IPS-NIHi11 (cell line): ENCODE measurements at places on chromosomes 6 and 20.
A peak's percentile ranks its signal among the peaks of the same experiment; 100 is the strongest.

GRCh38 chr20:60669211-60669610, 582.9 kb upstream of the CDH4 start:
- DNase-seq, result no peak

DNA sequence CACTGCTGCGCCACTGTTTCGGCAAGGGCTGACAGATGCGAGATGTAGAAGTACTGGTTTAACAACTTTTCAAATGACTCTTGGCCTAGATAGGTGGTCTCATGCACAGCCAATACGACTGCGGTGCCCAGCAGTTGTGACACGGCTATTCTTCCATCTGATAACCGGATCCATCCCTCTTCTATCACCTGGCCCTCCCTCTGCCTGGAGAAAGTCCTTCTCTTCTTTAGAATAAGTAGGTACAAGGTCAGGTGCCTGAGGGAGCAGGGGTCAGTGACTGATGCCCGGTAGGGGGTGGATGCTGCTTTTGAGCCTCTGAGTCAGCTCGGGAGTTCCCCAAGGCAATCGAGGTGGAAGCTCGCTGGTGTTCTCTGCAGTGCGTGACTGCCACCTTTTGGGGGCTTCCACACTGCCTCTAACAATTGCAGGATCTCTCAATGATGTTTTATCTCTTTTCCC, 166.8 kb upstream of the GRIK2 start:
- peak; percentile 52 for DNase-seq

- DNase-seq, result peak; percentile 27
These were observed 102.8 kb downstream of the MOXD1 start for GRCh38 chr6:132298344-132298949.

- DNase-seq, result no peak
These were observed 14.2 kb downstream of the OR2A4 start for GRCh38 chr6:131687022-131687421.

- DNase-seq, result no peak
These were observed 57.1 kb upstream of the NNAT start for GRCh38 chr20:37463726-37464494.

DNA sequence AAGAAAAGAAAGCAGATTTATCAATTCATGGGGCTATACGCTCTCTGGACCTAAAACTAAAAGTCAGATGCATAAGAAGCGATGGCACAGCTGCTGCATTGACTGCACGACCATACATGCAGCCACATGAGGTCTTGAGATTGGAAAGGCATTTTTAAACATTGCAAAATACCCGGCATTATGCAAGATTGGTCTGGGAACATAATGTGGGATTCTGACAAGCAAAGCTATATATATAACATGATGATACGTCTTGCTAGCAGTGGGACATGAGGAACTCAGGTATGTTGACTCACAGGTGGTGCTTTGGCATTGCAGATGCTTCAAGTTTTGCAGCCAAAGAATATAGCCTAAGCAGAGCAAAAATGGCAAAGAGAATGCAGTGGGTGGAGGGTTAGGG, 55.1 kb downstream of the SAMD3 start:
- DNase-seq, result no peak

GRCh38 chr6:1190366-1190765, 121.5 kb upstream of the FOXQ1 start:
- DNase-seq, result peak; percentile 39

GRCh38 chr6:145809785-145810184, 4.8 kb downstream of the FBXO30 start:
- DNase-seq, result no peak

DNA sequence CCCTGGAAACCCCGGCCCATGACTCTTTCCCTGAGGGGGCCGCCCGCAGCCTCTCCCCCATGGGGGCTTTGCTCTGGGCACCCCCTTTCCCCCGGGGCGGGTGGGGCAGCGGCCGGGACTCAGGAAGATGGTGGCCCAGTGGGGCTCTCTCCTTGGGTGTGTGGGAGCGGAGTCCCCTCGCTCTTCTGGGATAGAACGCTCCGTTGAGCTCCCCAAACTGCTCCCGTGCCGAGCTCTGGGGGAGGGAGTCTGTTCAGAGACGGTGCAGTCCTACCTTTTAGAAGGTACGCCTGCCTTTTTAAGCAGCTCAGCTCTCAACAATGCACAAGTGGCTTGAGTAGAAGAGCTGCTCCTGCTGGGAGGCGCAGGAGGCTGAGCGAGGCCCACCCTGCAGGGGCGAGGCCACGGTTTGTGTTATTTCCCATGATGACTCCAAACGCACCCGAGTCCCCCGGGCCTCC, 21.7 kb upstream of the BHLHE23 start:
- no peak for DNase-seq

- no peak for DNase-seq
These were observed 20.1 kb upstream of the BCAS1 start for GRCh38 chr20:54090230-54091119.

GRCh38 chr6:158559338-158559894, 475 bp upstream of the TMEM181 start:
- no peak for DNase-seq

- no peak for DNase-seq
These were observed 92.1 kb upstream of the EMILIN3 start for GRCh38 chr20:41458761-41459160.

DNA sequence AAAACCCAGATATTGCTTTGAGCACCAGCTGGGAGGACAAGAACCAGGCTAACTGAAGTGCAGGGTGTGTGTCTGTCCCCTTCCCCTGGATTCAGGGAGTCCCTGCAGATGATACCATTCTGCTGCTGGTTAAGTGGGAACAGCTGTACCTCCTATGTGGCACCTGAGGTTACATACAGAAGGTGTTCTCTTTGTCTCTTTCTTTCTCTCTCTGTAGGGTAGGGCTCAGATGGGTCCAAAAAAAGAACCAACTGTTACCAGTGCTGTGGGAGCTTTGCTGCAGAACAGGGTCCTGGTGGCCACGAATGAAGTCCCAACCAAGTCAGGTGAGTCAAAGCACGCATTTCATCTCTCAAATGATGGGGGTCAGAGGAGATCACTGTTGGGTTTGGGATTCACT, 38.6 kb downstream of the ZC2HC1B start:
- no peak for DNase-seq

DNA sequence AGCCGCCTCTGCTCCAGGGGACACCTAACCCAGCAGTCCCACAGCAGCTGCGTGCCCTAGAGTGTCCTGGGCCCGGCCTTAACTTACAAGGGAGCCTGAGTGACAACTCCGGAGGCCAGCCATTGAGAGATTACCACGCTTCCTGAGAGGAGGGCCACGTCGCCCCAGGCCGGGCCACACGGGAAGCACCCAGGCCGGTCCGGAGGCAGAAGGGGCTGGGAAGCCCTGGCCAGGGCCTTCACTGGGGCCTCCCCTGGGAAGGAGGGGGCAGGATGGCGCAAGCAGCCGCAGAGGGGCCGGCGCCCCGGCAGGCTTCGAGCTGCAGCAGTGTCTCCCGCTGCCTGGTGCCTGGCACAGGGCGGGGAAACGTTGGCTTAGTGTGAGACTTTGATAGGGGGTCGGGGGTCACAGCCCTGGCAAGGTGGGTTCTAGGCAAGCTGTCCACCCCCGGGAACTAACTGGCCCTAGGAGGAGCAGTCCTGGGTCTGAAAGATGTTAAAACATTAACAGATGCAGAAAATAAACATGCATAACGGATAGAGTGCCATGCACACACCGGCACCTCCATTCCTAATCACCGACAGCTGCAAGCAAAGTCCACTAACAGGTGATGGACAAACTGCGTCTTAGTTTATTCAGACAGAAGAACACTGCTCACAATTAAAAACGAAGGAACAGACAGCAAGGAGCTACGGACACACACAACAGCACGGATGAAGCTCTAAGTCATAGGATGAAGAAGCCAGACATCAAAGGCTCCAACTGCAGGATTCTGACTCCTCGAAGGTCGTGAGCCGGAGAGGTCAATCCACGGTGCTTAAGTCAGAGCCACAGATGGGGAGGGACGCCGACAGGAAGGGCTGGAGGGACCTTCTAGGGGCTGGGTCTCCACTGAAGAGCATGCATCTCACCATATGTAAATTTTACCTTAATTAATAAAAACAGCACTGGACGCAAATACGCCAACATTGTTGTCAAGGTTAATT, 17.4 kb downstream of the CHRNA4 start:
- no peak for DNase-seq

DNA sequence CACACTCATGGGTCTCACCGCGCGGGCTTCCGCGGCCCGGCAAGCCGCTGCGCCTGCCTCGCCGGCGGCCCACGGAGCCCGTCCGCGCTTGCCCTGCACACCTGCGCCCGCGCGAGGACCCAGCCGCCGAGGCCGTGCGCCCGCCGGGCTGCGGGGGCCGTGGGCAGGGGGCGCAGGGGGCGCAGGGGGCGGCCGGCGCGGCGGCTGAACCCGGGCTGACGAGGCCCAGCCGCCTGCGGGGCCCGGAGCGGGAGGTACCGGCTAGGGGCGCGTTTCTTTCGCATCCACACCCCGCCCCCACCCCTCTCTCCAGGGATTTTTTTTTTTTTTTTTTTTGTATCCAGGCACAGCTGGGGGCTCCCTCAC, 43.8 kb upstream of the OSTM1 start:
- no peak for DNase-seq

- DNase-seq, result no peak
These were observed 98.1 kb downstream of the SLC24A3 start for GRCh38 chr20:19310541-19310940.

GRCh38 chr6:69584913-69585729, 211.7 kb downstream of the LMBRD1 start:
- no peak for DNase-seq

DNA sequence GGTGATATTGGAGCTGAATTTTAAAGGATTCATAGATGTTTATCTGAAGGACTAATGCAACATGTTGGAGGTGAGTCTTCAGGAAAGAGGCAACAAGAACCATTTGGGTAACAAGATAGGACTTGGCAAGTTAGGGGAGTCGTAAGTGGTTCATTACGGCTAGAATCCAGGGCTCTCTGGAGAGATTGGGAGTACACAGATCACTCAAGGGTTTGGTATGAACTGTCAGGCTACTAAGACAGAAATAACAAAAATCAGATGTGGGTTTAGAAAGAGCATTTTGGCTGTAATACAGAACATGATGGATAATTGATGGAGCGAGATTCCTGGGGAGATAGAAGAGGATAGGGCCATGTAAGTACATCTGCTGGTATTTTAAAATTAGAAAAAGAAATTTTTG, 86.3 kb upstream of the ESR1 start:
- no peak for DNase-seq

DNA sequence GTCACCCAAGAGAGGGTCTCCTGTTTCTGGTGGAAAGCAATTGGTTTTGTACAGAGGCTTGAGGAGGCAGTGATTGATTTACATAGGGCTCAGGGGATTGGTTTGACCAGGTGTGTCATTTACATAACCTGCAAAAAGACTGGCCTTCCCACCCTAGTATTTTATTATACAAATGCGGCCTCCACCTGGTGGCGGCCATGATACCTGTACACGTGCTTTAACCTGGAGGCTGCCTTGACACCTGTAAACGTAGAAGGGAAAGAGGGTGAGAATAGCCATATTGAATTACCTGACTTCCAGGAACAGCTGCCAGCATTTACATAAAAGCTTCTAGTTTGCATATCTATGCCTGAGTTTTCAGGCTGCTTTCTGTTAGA, 48.7 kb downstream of the HLA-DPB1 start:
- no peak for DNase-seq

DNA sequence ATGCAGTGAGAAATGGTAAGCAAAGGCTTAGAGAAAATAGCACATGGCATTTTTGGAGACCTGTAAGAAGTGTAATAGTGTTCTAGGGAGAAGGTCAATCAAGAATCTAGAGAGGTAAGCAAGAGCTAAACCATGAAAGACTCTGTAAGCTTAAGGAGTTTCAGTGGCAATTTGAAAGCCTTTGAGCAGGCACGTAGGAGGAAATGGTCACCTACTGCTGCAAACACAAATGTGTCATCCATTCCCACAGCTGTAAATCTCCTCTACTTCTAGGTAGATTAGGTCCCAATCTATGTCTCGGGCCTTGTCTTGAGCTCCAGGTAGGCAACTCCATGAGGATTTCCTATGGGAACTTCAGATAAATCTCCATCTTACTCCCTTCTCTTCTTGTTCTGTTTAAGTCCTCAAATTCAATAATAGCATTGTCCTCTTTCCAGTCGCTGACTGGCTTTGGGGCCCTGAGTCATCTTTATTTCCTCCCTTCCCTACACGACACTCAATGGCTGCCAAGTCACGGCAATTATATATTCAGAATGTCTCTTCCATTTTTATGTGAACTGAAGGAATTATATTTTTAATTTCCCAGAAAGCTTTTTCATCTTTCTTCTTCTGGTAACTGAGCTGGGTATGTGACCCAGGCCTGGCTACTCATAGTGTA, 24.2 kb upstream of the PAQR8 start:
- DNase-seq, result no peak

GRCh38 chr6:143901885-143902750, 37.8 kb downstream of the ZC2HC1B start:
- DNase-seq, result no peak
